ENCODE measurements at places on chromosomes 5 and 9. TPM values are rescaled to one million over a fixed set of nuclear protein-coding genes. Genes with fewer than 3 reads are reported as not detected.

DNA sequence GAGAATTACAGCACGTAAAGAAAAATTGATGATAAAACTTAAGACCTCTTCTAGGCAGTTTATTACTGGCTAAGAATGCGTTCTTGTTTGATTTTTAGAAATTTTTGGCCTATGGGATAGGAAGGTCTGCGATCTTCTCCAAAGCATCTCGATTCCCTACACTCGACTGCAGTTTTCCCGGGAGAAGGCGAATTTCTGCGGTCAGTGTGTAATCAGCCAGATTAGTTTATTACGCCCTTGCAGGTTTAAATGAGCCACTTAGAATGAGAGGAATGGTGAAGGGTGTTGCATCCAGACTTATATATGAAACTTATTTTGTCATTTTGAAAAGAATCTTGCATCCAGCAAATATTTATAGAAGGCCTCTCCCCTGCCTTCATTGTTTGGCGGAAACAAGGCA, 1.2 kb downstream of the MTAP start:
- peak overlapping the region; percentile 100 for H3K4me3 ChIP-seq
- peaks cover 9% of the 10 kb centered on the region for H3K36me3 ChIP-seq
- no peak for DNase-seq
- H3K27ac ChIP-seq: no peak overlapping the region
- H3K4me1 ChIP-seq: peaks cover 4% of the 10 kb centered on the region

DNA sequence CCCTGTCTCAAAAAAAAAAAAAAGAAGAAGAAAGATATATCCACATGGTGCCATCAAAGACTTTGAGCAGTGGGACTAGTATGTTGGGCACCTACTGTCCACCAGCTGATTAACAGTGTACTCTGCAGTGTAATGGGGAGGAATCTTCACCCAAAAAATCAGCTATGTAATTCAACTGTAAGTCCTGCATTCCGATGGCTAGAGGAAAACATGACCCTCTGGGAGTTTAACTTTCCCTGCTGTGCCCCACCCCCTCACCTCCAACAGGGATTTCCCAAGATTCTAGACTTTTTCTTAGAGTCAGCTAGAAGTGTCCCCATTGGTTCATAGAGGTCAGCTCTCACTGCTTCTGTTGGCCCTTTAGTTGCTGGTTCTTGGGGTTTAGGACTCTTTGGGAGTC, 221.2 kb upstream of the CLINT1 start:
- DNase-seq: no peak
- H3K36me3 ChIP-seq: no peaks in the 10 kb centered on the region
- H3K4me3 ChIP-seq: no peak overlapping the region
- peaks cover 5% of the 10 kb centered on the region for H3K4me1 ChIP-seq

DNA sequence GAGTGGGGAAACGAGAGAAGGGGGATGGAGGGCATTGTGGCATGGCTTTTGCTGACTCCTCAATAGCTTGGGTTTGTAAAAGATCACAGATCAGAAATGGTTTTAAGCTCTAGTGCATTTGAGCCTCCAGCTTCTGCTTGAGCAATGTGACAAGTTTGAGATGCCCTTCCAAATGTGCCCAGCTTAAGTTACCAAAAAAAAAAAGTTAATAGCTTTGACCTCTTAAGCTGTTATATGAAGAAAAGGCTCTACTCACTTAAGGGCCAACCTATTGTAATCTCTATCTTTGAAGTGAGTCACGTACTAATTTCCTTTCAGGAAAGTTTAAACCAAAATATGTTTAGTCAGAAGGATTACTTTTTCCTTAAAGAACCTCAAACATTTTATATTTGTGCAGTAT, 428.8 kb upstream of the ACTBL2 start:
- H3K27ac ChIP-seq: no peak overlapping the region
- no peaks in the 10 kb centered on the region for H3K27me3 ChIP-seq
- no peaks in the 10 kb centered on the region for H3K4me1 ChIP-seq
- H3K36me3 ChIP-seq: no peaks in the 10 kb centered on the region
- no peak overlapping the region for H3K4me3 ChIP-seq

GRCh38 chr9:93540305-93540704, 36.1 kb upstream of the PHF2 start:
- no peak overlapping the region for H3K4me3 ChIP-seq
- H3K4me1 ChIP-seq: no peaks in the 10 kb centered on the region
- no peak for DNase-seq
- H3K36me3 ChIP-seq: peaks cover 14% of the 10 kb centered on the region
- H3K27ac ChIP-seq: no peak overlapping the region

DNA sequence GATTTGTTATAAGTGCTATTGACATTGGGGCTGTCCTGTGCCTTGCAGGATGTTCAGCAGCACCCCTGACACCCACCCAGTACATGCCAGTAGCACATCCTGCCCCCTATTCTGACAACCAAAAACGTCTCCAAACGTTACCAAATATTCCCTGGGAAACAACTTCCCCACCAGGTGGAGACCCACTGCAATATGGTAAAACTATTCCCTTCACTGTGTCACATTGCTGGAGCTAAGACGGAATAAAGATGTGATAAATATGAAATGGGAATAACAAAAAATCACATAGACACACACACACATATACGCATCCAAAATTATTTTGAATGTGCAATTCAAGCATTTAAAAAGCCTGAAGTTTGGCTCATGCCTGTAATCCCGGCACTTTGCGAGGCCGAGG, 874.3 kb upstream of the DMAC1 start:
- no peaks in the 10 kb centered on the region for H3K4me1 ChIP-seq
- H3K36me3 ChIP-seq: no peaks in the 10 kb centered on the region
- H3K27ac ChIP-seq: no peak overlapping the region
- DNase-seq: no peak

DNA sequence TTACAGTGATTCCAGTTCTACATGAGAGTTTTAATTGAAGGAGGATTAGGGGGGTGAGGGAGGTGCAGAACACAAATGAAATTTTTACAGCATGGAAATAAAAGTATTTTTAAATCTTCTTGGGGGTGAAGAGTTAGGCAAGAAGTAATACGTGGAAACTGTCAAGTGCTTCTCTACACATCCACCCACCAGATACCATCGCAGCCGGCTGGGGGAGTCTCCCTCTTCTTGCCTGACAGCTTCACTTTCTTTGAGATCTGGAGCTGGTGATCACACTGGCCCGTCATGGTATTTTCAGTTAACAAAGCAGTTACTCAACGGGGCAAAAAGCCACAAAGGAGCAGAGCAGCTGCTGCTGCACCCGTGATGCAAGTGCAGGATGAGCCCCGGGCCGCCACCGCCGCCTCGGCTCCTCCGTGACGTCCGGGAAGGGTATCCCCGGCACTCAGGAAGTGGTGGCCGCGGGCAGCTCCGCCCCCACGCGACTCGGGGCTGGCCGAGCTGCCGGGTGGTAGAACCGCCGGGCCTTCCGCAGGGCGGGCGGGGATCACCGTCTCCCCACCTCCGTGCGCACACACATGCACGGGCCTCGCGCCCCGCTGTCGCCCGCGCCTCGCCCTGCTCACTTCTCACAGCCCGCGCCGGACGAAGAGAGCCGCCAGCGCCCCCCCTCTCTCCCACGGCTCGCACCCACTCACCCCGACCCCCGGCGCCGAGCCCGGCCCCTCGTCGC, 2.4 kb upstream of the NR4A3 start:
- no peaks in the 10 kb centered on the region for H3K36me3 ChIP-seq
- DNase-seq: no peak
- peak overlapping the region; percentile 86 for H3K4me3 ChIP-seq
- no peak overlapping the region for H3K27ac ChIP-seq
- peaks cover 22% of the 10 kb centered on the region for H3K27me3 ChIP-seq
- H3K4me1 ChIP-seq: peaks cover 9% of the 10 kb centered on the region

- H3K4me1 ChIP-seq: no peaks in the 10 kb centered on the region
- no peaks in the 10 kb centered on the region for H3K27me3 ChIP-seq
- no peak overlapping the region for H3K4me3 ChIP-seq
These were observed 61.9 kb downstream of the COL15A1 start for GRCh38 chr9:99005651-99006050.

DNA sequence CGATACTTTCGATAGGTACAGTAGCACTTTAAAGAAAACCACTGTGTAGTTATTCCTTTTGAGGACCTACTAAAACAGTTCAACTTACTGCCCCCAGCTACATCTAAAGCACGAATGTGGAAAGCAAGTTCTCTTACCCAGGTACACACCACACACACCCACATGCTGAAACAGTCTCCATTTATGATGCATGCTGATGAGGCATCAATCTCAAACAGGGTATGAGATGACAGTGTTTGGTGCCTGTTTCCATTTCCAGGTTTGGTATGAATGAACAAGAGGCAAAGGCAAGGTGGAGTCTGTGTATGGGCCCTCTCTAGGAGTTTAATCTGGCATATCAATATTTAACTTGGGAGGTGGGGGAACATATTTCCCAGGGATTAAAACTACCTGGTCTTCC, 13.9 kb downstream of the HMGXB3 start:
- H3K27ac ChIP-seq: no peak overlapping the region
- H3K4me1 ChIP-seq: no peaks in the 10 kb centered on the region
- no peak overlapping the region for H3K4me3 ChIP-seq
- DNase-seq: no peak
- peaks cover 51% of the 10 kb centered on the region for H3K36me3 ChIP-seq

DNA sequence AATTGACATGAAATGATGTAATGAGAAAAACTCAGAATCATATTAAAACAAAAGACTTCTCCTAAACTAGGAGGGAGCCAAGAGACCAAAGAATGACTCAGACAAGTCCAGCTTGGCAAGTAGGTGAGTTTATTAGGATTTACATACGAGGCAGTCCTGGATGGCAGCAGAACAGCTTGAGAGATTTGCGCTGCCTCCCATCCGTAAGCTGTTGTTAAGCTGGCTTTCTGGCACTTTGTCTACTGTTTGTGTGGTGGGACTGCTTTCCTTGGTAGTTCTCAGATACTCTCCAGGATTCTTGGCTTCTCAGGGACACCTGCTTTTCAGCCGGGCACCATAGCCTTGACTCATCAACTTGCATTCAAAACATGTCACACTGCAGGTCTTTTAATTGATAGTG, 57.6 kb downstream of the COX7C start:
- H3K36me3 ChIP-seq: no peaks in the 10 kb centered on the region
- no peaks in the 10 kb centered on the region for H3K27me3 ChIP-seq
- no peak overlapping the region for H3K27ac ChIP-seq
- H3K4me3 ChIP-seq: no peak overlapping the region
- no peaks in the 10 kb centered on the region for H3K4me1 ChIP-seq

GRCh38 chr5:110321117-110321516, 405.4 kb downstream of the TMEM232 start:
- no peaks in the 10 kb centered on the region for H3K27me3 ChIP-seq
- no peak overlapping the region for H3K4me3 ChIP-seq
- no peak overlapping the region for H3K27ac ChIP-seq
- DNase-seq: no peak
- no peaks in the 10 kb centered on the region for H3K36me3 ChIP-seq

- peaks cover 49% of the 10 kb centered on the region for H3K27me3 ChIP-seq
- H3K36me3 ChIP-seq: no peaks in the 10 kb centered on the region
- no peak overlapping the region for H3K27ac ChIP-seq
- no peak for DNase-seq
- H3K4me1 ChIP-seq: no peaks in the 10 kb centered on the region
- no peak overlapping the region for H3K4me3 ChIP-seq
These were observed 3.7 kb downstream of the NPR3 start for GRCh38 chr5:32714836-32715235.

- DNase-seq: no peak
- no peak overlapping the region for H3K4me3 ChIP-seq
- no peaks in the 10 kb centered on the region for H3K27me3 ChIP-seq
- H3K27ac ChIP-seq: no peak overlapping the region
- no peaks in the 10 kb centered on the region for H3K36me3 ChIP-seq
These were observed 30.0 kb downstream of the PLPP7 start for GRCh38 chr9:131319486-131319885.

DNA sequence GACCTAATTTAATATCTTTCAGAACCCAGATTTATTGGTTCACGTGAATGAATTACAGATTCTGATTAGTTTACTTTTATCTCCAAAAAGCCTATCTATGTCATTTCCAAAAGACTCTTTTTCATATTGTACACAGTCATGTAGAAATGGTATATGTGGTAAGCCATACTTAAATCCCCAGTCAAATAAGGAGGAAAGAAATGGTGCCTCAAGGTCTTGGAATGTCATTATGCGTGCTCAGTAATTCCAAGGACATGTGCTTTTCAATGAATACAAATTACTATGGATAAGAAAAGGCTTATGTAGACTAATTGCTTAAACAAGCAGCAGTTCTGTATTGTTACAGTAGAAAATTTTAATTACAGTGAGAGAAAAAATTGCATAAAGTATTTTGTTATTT, 64.1 kb upstream of the TYRP1 start:
- H3K27me3 ChIP-seq: no peaks in the 10 kb centered on the region
- no peak overlapping the region for H3K27ac ChIP-seq
- H3K36me3 ChIP-seq: no peaks in the 10 kb centered on the region
- H3K4me1 ChIP-seq: no peaks in the 10 kb centered on the region

- H3K36me3 ChIP-seq: no peaks in the 10 kb centered on the region
- no peak overlapping the region for H3K4me3 ChIP-seq
- H3K27me3 ChIP-seq: no peaks in the 10 kb centered on the region
These were observed 41.3 kb downstream of the ROR2 start for GRCh38 chr9:91908746-91909145.

DNA sequence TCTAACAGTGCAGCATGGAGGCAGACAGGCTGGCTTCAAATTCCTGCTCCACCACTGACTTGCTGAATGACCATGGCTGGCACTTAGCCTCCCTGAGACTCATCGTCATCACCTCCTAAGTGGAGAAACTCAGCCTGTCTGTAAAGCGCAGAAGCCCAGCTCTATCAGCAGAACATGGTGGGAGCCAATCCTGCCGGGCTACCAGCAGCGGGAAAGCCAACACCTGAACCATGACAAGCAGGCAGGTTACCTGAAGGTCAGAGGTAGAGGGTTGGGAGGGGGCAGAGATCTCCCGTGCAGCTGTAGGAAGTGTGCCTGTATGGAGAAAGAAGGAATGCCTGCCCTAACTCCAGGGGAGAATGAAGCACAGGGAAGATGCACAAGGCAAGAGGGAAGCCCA, 72.6 kb upstream of the LRRTM2 start:
- H3K4me3 ChIP-seq: no peak overlapping the region
- no peak overlapping the region for H3K27ac ChIP-seq
- no peaks in the 10 kb centered on the region for H3K4me1 ChIP-seq

GRCh38 chr9:121682926-121683515, 31.6 kb downstream of the DAB2IP start:
- no peak overlapping the region for H3K4me3 ChIP-seq
- no peak overlapping the region for H3K27ac ChIP-seq
- DNase-seq: no peak
- no peaks in the 10 kb centered on the region for H3K27me3 ChIP-seq

DNA sequence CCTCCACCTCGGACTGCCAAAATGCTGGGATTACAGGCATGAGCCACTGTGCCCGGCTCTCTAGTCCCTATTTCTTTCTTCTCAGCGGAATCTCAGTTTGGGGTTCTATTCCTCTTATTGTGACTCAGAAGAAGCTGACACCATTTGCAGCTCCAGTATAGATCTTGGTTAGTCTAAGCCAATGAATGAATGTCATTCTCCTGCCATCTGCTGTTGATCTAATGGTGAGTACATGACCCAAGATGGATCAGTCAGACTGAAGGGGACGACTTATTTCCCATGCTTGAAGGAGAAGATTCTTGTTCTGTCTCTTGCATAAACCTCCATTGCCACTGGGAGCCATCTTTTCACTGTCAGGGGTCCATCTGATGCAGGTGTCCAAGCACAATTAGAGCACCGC, 76.0 kb upstream of the KLF9 start:
- no peak for DNase-seq
- H3K27ac ChIP-seq: no peak overlapping the region
- no peaks in the 10 kb centered on the region for H3K4me1 ChIP-seq
- H3K4me3 ChIP-seq: no peak overlapping the region
- no peaks in the 10 kb centered on the region for H3K36me3 ChIP-seq

BNIP1 gene
- total RNA-seq: 8.0 TPM

AGTPBP1 gene
- 53.3 TPM for total RNA-seq

SPINK7 gene
- not detected for total RNA-seq

ARHGEF28 gene
- 0.57 TPM for total RNA-seq

CD14 gene
- total RNA-seq: 0.13 TPM

BARHL1 gene
- total RNA-seq: not detected

GPX3 gene
- total RNA-seq: 20.9 TPM

All from H9 (cell line).